ENCODE measurements at places on chromosomes 16 and 17.

GRCh38 chr16:84380405-84380804 is 12.1 kb downstream of the ATP2C2 start:
- DNase-seq: no peak

- no peak for DNase-seq
Observed at GRCh38 chr16:7027401-7027800, 305.2 kb upstream of the RBFOX1 start.

GRCh38 chr17:14304773-14305517 is 4.1 kb downstream of the HS3ST3B1 start:
- DNase-seq: no peak

DNA sequence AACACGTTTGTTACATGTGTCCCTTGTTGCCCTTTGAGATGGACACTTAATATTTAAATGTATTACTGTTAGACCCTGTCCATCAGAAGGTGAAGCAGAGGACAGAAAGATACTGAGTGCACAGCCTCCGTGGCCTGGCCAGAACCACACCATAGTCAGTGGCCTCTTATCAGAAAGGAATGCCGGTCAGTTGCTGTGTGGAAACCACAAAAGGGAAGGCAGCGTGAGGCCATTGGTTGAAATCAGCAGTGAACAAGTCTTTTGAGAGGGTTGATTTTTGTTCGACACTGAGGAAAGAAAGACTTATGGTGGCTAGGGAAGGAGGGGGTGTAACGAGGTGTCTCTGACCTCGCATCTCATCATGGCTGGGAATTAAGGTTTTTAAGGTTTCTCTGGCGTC is 85.4 kb upstream of the CLEC18A start:
- no peak for DNase-seq

GRCh38 chr17:18138065-18138749 is 29.7 kb downstream of the MYO15A start:
- no peak for DNase-seq

DNA sequence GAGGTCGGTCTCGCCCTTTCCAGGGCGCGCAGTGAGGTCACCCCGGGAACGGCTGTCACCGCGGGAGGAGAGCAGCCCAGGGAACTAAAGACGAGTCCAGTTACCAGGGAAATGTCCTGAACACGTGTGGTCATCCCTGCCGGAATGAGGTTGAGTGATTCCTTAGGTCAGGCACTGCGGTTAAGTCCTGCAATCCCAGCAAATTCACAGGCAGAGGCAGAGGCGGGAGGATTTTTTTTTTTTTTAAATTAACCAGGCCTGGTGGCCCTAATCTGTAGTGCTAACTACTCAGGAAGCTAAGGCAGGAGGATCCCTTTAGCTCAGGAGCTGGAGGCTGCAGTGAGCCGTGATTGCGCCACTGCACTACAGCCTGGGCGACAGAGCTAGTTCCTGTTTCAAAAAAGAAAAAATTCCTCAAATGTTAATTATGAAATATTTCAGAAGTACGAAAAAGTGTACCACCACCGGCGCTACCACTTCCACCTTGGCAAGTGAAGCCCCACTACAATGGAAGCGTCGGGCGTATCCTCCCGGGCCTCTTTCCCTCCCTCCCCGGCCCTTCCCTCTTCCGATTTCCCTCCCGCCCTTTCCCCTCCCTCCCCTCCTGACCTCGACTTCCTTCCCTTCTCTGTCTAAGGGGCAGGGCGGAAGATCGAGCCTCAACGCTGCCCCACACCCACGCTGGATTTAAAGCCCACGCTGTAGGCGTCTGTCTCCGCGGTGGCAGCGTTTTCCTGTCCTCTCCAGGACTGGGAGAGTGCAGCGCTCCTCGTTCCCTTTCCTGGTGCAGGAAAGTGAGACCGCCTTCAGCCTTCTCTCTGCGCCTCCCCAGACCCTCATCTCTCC is 27.3 kb downstream of the SLFN11 start:
- peak; percentile 1 for DNase-seq
